Activated CD4-positive, alpha-beta T cell treated with anti-CD3 and anti-CD28 coated beads for 36 hours (primary cell): ENCODE measurements at places on chromosomes 2 and 18. TPM values are rescaled to one million over a fixed set of nuclear protein-coding genes. Genes with fewer than 3 reads are reported as not detected.
A peak's percentile ranks its signal among the peaks of the same experiment; 100 is the strongest.

Gene WNT10A
- 5.4 TPM for total RNA-seq

Gene CAPN13
- total RNA-seq: not detected

Gene DPP4
- 22.4 TPM for total RNA-seq

- H3K36me3 ChIP-seq: peaks cover 20% of the 10 kb centered on the region
- H3K4me3 ChIP-seq: no peak overlapping the region
- no peaks in the 10 kb centered on the region for H3K4me1 ChIP-seq
- no peak overlapping the region for H3K27ac ChIP-seq
These were observed 141.9 kb downstream of the LCLAT1 start for GRCh38 chr2:30588994-30589393.

DNA sequence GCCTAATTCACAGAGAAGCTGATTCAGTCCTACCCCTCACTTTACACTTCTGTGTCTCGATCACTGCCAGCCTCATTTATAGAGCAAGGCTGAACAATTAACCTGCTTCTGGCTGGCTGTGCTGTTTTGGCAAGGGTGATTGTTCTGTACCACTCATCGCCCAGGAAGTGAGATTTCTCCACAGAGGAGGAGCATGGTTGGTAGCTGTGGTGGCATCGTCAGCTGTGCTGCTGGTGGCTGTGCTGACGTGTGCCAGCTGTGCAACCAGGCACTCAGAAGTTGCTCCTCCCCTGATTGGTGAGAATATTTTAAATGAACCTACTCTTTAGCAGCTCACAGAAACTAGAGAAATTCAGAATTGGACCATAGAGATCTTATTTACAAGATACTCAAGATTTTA lies 158.3 kb downstream of the EML6 start:
- no peak overlapping the region for H3K4me3 ChIP-seq
- no peak overlapping the region for H3K27ac ChIP-seq
- peaks cover 2% of the 10 kb centered on the region for H3K4me1 ChIP-seq
- peak; percentile 22 for DNase-seq
- no peaks in the 10 kb centered on the region for H3K36me3 ChIP-seq
- peaks cover 2% of the 10 kb centered on the region for H3K27me3 ChIP-seq

GRCh38 chr2:216004697-216005283 lies 8.6 kb downstream of the MREG start:
- no peaks in the 10 kb centered on the region for H3K27me3 ChIP-seq
- peak overlapping the region; percentile 79 for H3K27ac ChIP-seq
- no peaks in the 10 kb centered on the region for H3K36me3 ChIP-seq
- peak overlapping the region; percentile 9 for H3K4me3 ChIP-seq

- peaks cover under 1% of the 10 kb centered on the region for H3K36me3 ChIP-seq
- H3K4me3 ChIP-seq: no peak overlapping the region
- peaks cover under 1% of the 10 kb centered on the region for H3K27me3 ChIP-seq
- H3K27ac ChIP-seq: no peak overlapping the region
- no peak for DNase-seq
These were observed 37.5 kb upstream of the NCOA1 start for GRCh38 chr2:24453379-24454073.

DNA sequence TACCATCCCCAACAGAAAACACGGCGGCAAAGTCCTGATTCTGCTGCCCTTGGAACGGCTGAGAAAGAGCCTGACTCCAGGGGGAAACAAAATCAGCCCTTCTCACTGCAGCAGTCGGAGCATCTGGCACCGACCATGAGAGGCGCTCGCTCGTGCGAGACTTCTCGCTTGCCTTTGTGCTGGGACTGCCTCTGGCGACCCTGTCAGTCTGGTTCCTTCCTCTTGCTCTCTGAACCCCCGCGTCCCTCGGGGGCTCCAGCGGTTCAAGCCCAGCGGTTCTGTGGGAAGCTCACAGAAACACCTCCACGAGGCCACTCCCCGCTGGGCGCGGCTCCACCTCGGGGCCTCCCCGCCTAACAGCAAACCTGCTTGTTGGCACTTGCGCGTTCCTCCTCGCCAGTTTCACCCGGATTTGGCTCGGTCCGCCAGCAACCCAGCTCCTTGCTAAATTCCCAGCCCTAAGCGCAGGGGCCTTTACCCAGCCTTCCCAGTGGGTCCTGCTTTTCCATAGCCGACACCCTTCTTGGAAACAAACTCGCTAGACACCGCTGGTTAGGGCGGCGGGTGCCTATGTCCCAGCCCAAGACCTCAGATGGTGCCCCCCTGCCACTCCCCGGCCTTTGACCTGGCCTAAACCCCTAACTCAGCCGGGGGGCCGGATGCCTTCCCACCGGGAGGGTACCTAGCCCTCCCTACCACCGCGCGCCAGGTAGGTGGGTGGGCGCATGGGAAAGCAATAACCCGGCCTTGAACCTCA lies 2.2 kb downstream of the RND3 start:
- peaks cover 55% of the 10 kb centered on the region for H3K27me3 ChIP-seq
- H3K27ac ChIP-seq: no peak overlapping the region
- peaks cover 10% of the 10 kb centered on the region for H3K4me1 ChIP-seq
- no peak overlapping the region for H3K4me3 ChIP-seq
